ENCODE measurements at places on chromosomes 16 and 17.

DNA sequence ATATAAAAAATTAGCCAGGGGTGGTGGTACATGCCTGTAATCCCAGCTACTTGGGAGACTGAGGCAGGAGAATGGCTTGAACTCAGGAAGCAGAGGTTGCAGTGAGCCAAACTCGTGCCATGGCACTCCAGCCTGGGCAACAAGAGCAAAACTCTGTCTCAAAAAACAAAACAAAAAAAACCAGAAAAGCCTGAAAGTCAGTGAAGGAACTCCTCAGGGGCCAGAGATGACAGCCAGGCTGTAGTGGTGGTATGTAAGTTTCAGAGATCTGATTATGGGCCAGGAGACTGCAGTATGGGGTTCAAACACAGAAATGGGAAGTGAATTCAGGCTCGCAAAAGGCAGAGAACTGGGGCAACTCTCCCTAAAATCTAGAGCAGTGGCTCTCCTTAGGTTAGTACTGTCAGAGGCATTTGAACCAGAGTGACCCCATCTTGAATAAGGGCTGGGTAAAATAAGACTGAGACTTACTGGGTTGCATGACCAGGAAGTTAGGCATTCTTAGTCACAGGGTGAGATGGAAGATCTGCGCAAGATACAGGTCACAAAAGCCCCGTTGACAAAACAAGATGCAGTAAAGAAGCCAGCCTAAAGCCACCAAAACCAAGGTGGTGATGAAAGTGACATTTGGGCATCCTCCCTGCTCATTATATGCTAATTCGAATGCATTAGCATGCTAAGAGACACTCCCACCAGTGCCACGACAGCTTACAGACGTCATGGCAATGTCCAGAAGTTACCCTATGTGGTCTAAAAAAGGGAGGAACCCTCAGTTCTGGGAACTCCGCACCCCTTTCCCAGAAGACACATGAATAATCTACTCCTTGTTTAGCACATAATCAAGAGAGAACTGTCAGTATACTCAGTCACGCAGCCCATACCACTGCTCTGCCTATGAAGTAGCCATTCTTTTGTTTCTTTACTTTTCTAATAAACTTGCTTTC is 120.2 kb upstream of the XYLT1 start:
- DNase-seq: peak; percentile 71

DNA sequence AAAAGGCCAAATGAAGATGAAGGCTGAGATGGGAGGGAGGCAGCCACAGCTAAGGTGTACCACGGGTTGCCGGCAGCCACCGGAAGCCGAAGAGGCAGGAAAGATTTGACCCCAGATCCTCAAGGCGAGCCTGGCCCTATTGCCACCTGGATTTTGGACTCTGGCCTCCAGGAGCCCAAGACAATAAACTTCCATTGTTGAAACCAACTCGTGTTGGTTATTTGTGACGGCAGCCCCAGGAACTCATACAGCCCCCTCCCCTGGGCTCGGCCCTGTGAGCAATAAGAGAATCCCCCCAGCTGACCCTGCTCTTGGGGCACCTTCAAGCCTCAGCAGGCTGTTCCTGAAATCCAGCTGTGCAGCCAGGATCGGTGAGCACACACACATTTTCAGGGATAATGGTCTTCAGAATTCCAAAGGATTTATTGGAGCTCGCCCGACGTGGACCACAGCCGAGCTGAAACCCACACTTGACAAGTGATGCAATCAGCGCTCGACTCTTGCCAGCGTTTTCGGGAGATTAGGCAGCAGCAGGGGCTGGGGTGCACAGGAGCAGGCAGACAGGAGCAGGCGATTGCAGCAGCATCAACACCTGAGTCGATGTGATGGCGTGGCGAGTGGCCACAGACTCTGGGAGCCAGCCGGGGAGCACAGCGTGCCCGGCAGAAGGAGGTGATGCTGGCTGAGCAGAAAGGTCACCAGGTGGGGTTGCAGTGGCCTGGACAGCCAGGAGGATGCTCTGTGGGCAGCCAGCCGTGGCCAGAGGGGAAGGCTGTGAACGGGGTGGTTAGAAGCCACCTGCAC is 22.4 kb upstream of the CBX4 start:
- DNase-seq: no peak

- DNase-seq: peak; percentile 65
Measured at GRCh38 chr17:80005360-80006338, 30.0 kb downstream of the TBC1D16 start.

DNA sequence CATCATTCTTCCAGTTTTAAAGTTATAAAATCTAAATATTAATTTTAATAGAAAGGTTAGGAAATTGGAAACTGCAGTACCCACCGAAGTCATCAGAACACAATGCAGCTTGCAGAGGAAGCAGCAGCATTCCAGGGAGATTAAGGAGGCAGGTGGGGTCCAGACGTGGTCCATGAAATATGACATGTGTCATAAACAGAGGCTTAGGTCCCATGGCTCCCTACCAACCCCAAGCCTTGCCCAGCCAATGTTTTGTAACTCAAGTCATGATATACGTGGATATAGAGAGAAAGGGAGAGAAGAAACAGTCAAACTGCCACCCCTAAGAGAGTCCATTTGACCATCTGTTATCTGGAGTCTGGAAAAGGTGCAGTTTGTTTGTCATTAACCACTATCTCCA is 670.0 kb downstream of the TOX3 start:
- no peak for DNase-seq

GRCh38 chr17:6212766-6213165 is 142.6 kb downstream of the WSCD1 start:
- DNase-seq: no peak

DNA sequence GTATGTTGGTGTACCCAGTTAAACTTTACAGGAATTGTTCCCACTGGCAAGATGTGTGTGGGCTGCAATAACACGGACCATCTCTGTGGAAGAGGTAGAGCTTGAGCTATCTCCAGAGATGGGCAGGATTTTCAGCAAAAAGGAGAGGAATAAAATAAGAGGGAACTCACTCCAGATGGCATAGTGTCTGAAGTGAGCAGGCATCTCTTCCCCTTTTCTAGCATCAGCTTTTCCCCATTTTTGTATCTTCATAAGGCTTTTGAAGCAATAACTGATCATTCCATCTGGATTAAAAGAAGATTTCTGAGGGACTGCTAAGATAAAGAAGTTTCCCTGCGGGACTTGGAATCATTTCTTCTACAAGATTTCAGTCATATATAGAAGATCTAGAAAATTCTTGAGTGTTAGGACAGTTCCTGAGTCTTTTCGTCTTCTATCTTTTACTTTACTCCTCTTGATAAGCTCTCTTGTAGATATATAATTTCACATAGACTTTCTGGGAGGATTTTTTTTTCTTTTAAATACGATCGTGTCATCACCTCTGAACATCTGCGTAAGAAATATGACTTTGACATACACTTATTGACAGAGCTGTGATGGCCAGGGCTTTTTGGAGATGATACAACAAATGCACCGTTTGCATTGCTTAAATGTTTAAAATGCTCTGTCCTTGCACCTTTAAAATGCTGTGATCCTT is 2.1 kb downstream of the CPD start:
- no peak for DNase-seq

- no peak for DNase-seq
Measured at GRCh38 chr17:63987221-63988126, 10.7 kb upstream of the PRR29 start.

DNA sequence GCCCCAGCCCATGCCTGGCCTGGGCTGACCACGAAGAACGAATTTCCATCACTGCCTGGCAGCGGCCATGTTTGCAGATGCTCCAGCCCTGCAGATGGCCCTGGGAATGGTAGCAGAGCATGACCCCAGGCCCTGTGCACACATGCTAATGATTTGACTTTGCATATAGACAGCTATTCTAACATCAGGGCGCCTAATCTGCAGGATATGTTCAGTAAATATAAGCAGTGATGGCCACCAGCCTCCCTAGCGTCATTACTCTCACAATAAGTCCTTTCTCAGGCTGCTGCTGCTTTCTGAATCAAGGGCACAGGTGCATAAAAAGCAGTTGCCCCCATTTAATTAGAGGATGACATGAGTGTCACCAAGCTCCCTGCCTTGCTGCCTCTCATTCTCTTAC is 24.2 kb downstream of the DNAH9 start:
- DNase-seq: no peak
